Activated CD4-positive, CD25-positive, alpha-beta regulatory T cell treated with anti-CD3 and anti-CD28 coated beads, Interleukin-2, amount 50 U/mL, for 24 hours (primary cell): ENCODE measurements at places on chromosomes 5 and 9.

GRCh38 chr5:113039229-113039933, 62.8 kb downstream of the DCP2 start:
- no peak for ATAC-seq

DNA sequence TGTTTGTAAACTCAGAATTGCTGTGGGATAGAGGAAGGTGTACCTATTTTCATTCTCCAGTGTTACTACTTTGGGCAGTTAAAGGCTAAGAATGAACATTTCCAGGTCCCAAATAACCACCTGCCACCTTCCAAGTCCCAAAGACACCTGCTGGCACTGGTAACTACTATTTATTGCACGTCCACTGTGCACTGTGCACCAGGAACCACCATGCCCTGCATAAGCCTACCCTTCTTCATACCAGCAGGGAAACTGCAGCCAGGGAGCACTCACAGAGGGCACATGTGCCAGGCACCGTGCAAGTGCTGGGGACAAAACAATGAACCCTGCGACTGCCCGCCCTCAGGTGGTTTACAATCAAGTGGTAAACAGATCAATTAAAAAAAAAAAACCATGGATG, 34.9 kb downstream of the RAPGEF1 start:
- ATAC-seq: no peak

DNA sequence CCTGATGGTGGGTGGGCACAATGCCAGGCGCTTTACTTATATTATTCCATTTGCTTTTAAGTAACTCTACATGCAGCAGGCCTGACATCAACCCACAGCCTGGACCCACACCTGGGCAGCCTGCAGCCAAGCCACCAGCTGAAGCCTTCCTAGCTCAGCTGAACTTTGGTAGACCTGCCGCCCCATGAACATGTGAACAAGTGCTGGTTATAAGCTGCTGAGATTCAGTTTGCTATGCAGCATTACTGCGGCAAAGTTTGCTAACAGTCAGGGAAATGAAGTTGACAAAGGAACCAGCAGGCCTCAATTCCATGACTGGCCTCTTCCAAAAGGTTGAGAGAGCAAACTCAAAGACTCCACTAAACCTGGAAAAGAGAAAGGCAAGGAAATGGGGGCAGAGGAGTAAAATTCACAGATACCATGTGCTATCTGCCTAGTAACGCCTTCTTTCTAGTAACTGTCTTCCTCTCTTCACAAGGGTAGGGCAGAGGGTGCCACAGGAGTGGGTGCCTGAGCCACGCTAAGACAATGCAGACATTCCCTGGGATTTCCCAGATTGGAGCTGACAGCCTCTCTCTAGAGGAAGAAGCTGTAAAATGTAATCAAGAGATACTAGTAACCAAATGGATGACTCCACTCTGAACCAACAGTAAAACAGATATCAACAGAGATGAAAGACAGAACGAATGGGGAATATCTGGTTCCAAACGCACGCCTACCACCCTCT, 2.9 kb downstream of the BOD1 start:
- ATAC-seq: no peak

DNA sequence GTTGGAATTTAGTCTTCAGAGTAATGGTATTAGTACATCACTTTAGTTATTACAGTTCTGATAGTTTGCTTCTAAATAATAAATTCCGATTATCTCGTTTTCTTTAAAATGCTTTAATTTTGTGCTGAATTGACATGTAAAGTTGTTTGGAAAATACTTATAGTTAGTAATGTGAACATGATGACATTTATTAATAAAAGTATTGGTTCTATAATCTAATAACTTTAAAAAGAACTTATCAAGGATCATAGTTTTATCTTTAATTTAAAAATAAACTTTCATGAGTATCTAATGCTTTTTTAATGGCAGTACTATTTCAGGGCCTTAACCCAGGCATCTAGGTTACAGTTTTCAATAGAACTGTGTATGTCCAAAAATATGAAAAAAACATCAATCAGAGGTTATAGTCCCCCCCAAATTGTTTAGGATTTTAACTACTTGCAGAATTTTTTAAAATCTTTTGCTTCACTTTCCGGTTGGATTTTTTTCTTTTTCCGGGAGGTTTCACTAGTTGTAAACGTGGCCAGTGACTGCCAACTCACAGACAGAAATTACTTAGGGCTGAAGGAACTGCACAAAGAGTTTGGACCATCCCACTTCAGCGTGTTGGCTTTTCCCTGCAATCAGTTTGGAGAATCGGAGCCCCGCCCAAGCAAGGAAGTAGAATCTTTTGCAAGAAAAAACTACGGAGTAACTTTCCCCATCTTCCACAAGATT, 680 bp downstream of the GPX8 start:
- ATAC-seq: no peak

- ATAC-seq: peak; percentile 52
These were observed 4.5 kb upstream of the SET start for GRCh38 chr9:128684325-128685199.

DNA sequence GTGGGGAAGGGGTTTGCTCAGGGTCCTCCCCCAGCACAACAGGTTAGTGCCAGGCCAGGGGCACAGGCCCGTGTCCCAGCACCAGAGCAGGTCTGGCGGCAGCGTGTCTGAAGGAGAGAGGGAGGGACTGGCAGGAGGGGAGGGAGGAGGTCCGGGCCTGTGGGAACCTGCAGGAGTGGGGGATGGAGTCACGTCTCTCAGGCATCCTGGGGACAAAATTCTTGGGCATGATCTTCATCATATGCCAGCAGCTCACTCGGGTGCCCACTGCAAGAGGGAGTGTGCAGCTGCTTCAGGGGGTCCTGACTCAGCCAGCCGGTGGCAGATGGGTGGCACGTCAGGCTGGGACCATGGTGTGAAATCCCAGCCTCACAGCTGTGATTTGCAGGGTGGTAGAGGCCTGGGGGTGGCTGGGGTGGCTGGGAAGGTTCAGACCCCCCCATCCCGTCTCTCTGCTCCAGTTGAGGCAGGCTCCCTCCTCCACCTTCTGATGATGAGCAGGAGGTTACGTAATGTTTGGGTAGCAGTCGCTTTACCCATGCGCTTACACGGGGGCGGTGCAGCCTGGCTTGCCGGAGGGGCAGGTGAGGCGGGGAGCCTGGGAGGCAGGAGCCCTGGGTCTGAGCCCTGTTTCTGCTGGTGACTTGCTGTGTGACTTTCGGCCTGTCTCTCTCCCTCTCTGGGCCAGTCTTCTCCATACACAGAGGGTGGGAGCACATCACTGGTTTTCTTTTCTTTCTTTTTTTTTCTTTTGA, 40.5 kb downstream of the NCS1 start:
- ATAC-seq: no peak

- ATAC-seq: no peak
These were observed 251.6 kb upstream of the HAPLN1 start for GRCh38 chr5:83972236-83972635.

DNA sequence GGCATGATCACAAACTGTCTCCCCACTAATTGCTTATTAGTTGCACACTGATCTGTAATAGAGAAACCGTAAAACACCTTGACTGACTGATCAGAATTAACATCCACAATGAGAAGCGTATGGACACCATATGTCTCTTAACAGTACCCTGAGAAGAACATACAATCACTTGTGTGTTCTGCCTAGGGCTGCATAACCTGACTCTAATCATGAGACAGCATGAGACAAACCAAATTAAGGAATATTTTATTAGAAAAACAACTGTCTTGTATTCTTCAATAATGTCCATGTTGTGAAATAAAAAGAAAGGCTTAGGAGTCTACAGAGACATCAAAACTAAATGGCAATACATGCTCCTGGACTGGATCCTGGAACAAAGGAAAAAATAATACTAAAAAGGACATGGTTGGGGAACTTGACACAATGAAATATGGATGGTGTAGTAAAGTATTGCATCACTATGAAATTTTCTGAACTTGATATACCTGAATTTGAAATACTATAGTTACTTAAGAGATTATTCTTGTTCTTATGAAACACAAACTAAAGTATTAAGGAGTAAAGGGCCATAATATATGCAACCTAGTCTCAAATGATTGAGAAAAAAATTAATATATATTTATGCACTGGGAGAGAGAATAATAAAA, 162.1 kb downstream of the CWC27 start:
- no peak for ATAC-seq

GRCh38 chr5:149628221-149628620, 46.9 kb downstream of the ARHGEF37 start:
- ATAC-seq: no peak

GRCh38 chr5:112668911-112669310, 68.8 kb upstream of the APC start:
- ATAC-seq: no peak

GRCh38 chr9:121365564-121365963, 4.5 kb downstream of the STOM start:
- no peak for ATAC-seq
